ENCODE measurements at places on chromosomes 13 and 19.

DNA sequence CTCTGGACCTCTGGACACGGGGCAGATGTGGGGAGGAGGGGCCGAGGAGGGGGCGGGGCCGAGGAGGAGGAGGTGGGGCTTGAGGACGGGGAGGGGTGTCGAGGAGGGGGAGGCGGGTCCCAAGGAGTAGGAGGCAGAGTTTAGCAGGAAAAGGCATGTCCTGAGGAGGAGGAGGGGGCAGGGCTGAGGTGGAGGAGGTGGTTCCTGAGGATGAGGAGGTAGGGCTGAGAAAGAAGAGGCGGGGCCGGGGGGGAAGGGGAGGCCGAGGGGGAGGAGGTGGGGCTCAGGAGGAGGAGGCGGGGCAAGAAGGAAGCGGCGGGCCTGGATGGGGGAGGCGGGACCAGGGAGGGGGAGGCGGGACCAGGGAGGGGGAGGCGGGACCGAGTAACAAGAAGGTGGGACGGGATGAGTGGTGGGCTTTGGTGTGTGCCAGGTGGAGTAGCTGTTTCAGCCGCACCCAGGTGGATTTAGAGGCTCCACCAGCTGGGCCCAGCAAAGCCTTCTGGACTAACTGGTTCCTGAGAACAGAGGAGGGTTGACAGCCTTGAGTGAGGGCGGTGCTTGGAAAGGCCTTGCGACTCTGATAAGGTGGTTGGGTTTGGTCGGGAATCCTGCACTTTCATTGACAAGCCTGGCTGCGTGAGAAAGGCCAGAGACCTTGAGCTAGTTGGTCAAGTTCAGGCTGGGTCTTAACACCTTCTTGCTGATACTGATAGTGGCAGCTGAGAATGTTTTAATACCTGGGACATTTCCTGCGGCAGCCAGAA, 7.7 kb downstream of the TECR start:
- peak; percentile 81 for DNase-seq

DNA sequence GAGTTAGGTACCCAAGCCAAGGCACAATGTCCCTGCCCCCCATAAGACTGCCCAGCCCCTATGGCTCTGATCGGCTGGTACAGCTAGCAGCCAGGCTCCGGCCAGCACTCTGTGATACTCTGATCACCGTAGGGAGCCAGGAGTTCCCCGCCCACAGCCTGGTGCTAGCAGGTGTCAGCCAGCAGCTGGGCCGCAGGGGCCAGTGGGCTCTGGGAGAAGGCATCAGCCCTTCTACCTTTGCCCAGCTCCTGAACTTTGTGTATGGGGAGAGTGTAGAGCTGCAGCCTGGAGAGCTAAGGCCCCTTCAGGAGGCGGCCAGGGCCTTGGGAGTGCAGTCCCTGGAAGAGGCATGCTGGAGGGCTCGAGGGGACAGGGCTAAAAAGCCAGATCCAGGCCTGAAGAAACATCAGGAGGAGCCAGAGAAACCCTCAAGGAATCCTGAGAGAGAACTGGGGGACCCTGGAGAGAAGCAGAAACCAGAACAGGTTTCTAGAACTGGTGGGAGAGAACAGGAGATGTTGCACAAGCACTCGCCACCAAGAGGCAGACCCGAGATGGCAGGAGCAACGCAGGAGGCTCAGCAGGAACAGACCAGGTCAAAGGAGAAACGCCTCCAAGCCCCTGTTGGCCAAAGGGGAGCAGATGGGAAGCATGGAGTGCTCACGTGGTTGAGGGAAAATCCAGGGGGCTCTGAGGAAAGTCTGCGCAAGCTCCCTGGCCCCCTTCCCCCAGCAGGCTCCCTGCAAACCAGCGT, 3.0 kb upstream of the KMT2B start:
- no peak for DNase-seq

DNA sequence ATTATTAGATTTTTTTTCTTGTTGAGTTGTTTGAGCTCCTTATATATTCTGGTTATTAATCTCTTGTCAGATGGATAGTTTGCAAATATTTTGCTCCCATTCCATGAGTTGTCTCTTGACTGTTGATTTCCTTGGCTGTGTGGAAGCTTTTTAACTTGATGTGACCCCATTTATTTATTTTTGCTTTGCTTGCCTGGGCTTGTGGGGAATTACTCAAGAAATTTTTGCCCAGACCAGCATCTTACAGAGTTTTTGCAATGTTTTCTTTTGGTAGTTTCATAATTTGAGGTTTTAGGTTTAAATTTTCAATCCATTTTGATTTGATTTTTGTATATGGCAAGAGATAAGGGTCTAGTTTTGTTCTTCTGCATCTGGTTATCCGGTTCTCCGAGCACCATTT, 124.7 kb downstream of the PCCA start:
- no peak for DNase-seq

GRCh38 chr13:113049981-113050380, 55.6 kb upstream of the F7 start:
- no peak for DNase-seq

DNA sequence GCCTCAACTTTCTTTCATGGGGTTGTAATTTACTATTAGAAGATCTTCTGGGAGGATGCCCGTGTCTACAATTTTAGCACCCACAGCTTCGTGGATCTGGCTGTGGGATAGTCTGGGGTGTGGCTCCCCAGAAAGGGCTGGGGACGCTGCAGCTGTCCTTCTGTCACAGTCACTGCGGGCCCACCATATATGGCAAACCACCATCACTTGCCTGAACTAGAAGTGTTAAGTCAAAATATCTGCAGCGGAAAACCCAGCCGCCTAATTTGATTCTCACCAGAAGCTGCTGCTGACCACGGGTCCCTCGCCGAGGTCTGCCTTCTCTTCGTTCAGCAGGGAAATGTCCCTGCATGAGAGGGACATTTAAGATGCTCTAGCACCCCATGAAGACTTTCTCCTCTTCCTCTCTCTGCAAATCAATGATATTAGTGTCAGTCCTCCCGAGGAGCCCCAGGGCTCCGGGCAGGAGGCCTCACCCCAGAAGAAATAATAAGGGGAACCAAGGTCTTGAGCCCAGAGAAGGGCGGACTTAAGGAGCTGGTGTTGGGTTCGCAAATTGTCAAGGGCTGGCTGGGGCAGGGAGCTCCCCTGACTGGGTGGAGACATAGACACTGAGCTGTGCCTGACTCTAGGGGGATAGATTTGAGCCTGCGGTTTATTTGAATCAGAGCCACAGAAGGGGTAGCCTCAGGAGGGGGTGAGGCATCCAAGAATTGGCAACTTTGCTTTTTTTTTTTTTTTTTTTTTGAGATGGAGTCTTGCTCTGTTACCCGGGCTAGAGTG, 3.0 kb upstream of the MATK start:
- no peak for DNase-seq

GRCh38 chr13:48188601-48189000, 44.4 kb upstream of the ITM2B start:
- no peak for DNase-seq

- DNase-seq, result no peak
Observed at GRCh38 chr13:51834581-51835171, 10.3 kb downstream of the TMEM272 start.

GRCh38 chr19:33080761-33081681, at the start of gene GPATCH1:
Gene GPATCH1 (plus strand): TSS chr19:33081181. CDS start chr19:33081194, 13 bp downstream.
- peak; percentile 53 for DNase-seq

DNA sequence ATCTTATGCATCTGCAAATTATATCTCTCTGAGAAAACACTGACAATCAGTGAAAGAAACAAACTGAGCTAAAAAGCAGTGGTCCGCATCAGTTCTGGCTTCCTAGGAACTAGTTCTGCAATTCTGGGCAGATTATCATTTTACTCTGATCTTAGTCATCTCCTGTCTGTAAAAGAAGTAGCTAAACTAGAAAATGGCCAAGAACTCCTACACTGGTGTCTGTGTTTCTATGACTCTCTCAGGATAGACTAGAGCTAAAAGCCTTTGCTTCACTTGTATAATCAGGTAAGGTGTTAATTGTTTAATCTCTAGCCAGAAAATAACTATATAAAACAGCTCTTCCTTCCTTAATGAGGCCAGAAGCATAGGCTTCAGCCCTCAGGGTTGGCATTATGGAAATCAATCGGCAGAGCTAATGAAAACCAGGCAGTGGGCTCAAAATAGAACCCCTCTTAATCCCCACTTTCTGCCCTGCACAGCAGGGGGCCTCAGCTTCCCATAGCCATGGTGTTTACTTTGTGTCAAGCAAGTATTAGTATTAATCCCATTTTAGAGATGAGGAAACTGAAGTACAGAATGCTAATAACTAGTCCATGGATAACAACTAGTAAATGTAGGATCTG, 459.2 kb downstream of the FGF14 start:
- DNase-seq, result no peak

DNA sequence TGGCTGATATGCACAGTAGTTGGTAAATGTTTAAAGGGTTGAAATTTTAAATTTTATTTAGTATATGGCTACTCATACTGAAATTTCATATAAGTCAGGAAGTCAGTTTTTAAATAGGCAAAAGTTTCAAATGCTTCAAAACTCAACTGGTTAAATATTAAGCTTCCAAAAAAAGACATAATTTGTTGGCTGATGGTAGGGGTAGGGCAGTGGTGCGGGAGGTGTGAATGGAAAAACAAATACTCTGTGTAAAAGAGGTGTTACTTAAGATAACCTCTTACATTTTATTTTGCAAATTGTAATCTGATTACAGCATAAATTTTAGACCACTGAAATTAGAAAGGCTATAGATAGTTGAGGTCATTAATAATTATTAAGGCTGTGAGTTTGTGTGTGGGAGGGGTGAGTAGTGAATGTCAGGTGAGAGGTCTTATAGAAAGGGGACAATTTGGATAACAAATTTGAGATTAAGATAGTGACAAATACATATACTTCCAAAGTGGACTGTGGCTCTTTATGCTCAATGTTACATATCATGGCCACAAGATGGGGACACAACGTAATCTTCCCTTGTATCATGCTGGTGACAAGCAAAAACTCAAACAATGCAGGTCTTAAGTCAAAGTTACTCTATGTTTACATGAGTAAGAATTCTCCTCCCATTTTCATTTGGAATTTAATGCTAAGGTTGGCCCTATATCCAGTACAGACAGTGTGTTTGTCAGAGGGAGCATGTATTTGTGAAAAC, 36.6 kb upstream of the OXGR1 start:
- DNase-seq, result peak; percentile 18

DNA sequence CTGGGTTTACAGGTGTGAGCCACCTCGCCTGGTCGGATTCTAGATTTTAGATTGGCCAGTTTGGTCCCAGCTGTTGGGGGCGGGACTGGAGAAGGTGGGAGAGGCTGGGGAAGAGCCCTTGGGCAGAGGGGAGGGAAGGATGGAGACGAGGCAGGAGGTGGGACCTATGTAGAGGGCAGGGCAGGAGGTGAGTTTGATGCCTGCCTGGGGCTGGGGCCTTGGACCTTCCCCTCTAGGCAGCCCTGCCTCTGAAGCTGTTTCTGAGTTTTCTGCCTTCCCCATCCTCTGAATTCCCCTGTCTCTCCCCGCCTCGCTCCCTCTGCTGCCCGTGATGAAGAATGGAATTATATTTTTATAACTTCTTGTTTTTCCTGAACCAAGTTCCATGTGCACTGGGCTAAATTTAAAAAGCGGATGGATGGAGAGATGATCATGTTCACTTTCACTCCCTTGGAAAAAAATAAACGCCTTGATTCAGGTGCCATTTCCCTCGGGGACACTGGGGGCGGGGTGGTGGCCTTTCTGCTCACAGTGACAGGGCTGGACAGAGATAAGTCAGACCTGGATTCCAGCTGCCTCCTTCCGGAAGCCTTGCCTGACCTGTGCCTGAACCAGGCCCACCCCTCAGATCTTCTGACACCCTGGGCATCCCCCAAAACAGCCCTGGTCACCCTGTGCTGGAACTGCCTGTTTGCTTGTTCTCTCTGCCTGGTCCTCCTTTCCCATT, 16.5 kb upstream of the TNFAIP8L1 start:
- no peak for DNase-seq

GRCh38 chr13:27572234-27572901, 48.0 kb downstream of the LNX2 start:
- no peak for DNase-seq

- no peak for DNase-seq
Observed at GRCh38 chr19:36408101-36408500, 10.3 kb downstream of the ZFP82 start.

DNA sequence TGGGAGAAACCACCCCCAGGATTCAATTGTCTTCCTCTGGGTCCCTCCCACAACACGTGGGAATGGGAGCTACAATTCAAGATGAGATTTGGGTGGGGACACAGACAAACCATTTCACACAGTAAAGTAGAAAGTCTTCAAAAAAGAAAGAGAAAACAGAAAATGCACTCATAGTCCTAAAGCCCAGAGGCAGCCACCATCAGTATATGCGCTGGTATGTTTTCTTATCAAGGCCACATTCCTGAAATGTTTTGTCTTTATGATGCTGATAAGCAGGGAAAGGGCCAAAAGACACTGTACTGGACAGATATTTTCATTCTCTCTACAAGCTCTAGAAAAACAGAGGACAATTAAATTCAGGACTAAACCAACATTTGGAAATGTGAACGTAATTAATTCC, 375.8 kb upstream of the TSHZ3 start:
- DNase-seq, result no peak

DNA sequence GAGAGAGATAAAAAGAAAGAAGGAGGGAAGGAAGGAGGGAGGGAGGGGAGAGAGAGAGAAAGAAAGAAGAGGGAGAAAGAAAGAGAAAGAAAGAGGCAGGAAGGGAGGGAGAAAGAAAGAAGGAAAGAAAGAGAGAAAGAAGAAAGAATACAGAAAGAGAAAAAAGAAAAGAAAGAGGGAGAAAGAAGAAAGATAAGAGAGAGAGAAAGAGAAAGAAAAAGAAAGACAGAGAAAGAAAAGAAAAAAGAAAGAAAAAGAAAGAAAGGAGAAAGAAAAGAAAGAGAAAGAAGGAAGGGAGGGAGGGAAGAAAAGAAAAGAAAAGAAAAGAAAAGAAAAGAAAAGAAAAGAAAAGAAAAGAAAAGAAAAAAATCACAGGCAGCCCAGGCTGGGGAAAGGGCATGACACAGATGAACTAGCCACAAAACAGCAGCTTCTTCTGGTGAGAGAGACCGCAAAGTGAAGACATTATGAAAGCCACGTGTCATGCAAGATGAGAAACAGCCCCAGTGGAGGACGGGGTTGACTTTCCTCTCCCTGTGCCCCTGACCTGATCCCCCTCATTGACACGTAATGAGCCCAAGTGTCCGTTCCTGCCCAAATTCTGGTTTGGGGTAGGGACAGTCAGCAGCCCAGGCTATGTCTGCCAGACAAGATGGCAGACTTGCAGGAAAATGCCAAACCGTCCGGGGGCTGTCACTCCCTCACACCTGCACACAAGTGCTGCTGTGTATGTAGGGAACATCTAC, 102.1 kb downstream of the INSR start:
- peak; percentile 70 for DNase-seq

DNA sequence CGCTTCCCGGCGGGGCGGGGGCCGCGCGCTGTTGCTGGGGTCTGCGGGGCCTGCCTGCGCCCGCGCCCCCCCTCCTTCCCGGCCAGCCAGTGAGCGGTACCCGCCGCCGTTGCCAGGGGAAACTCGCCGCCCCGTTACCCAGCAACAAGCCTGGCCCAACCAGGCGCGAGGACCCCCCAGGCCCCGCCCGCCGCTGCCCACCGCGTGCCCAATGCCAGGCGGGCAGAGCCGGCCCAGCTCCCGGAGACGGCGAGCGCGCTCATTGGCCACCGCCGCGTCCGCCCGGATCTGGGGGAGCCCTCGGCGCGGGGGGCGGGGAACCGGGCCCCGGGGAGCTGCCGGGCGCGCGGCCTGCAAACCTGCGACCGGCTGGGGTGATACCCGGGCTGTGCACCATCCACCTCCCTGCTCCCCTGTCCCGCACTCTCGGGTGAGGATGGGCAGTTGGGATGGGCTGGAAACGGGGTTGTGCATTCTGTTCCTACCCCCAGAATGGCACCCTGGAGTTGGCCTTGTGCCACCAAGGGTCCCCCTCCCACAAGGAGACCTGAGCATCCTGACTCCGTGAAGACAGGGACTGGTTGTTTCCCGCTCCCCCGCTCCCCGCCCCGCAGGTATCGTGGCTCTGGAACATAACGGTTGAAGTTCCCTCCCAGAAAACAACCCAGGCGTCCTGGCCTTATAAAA, 8.8 kb upstream of the BBC3 start:
- DNase-seq, result no peak

- no peak for DNase-seq
Observed at GRCh38 chr13:97401421-97401820, 32.5 kb upstream of the RAP2A start.
